ENCODE measurements at places on chromosomes 7 and 10. TPM values are rescaled to one million over a fixed set of nuclear protein-coding genes. Genes with fewer than 3 reads are reported as not detected.

DNA sequence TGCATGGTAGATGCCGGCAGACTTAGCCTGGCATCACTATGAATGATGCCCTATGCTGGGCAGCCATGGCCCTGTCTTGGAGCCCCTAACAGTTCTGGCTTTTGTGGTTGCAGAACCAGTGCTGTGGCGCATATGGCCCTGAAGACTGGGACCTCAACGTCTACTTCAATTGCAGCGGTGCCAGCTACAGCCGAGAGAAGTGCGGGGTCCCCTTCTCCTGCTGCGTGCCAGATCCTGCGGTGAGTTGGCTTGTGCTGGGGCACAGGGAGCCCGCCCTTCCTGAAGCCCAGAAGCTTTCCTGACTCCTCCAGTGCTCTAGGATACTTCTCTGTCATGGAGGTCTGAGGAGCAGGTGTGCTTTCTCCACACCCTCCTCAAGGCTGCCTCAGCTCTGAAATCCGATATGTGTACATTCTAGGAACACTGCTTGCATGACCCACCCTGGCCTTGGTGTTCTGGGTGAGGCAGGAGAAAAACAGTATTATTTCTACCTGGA is 25.6 kb upstream of the SH2D4B start:
- no peak for DNase-seq

DNA sequence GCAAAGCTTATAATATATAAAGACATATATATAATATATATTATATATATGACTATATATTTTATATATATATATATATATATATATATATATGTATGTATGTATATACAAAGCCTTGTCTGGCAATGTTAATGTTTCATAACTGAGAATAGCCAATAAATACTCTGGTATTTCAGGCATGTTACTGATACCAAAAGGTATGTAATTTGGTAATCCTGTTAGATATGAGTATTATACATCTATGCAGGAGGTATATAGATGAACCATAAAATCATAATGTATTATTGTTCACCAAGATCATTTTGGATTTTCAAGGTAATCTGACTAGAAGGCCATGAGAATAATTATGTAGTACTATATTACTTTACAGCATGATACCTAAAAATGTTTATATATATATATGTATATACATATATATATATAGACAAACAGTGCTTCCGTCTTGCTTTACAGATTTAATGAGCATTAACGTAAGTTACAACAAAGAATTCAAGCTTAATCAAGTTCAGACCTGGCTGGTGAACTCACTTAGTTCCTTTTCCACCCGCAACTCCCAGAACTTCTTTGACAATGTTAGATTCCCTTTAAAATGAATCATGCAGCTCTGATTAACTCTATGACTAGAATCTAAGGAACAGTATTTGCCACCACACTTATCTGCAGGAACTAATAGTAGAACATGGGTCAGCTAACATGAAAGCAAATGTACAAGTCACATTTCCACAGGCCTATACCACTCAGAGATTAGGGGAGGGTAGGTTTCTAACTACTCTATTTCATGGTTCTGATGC is 82.7 kb downstream of the SLC25A13 start:
- DNase-seq: no peak

DNA sequence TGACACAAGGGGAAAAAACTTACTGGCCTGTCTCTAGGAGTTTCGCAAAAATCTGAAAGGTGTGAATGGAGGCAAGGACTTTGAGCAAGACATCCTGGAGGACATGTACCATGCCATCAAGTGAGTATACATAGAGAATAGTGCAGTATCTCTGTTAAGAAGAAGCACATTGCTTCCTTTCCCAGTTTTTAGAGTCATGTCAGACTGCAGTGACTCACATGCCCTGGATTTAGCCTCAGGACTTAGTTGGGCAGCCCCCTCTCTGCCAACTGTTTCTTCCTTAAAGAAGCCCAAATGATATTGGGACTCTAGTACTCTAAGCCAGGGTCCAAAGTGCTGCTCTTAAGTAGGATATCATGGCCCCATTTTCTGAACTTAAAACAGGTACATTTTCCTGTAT is 28.1 kb upstream of the NFKB2 start:
- no peak for DNase-seq

- no peak for DNase-seq
These were observed 79.9 kb downstream of the HYCC1 start for GRCh38 chr7:22934023-22934422.

FOXP2 gene
- 7.2 TPM for total RNA-seq

DNA sequence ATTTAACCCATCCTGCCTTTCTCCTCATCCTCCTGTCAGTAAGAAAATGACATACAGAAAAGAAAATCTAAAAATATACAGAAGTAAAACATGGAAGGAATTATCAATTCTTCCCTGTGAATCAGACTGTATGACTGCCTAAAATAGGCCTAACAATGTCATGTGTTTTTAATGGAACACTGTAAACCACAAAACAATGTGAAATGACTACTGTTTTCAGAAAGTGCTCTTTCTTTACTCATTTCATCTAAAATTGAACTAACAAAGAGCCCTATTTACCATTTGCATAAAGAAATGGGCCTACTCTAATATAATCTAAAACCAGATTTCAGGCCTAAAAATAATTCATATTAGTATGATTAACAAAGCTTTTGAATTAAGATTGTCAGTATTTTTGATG is 35.7 kb downstream of the SEMA3E start:
- DNase-seq: no peak

SORBS1 gene
- 497 TPM for total RNA-seq

ZNF117 gene
- total RNA-seq: 47.3 TPM

- DNase-seq: no peak
These were observed 1.1 kb downstream of the AUTS2 start for GRCh38 chr7:69599286-69599954.

MOGAT3 gene
- not detected for total RNA-seq

GRCh38 chr10:88082806-88083596 is 219.6 kb downstream of the PTEN start:
- DNase-seq: no peak

LLCFC1 gene
- total RNA-seq: not detected

SPDYE2B gene
- not detected for total RNA-seq

ITIH5 gene
- 140 TPM for total RNA-seq

NPC1L1 gene
- total RNA-seq: 0.65 TPM

DNA sequence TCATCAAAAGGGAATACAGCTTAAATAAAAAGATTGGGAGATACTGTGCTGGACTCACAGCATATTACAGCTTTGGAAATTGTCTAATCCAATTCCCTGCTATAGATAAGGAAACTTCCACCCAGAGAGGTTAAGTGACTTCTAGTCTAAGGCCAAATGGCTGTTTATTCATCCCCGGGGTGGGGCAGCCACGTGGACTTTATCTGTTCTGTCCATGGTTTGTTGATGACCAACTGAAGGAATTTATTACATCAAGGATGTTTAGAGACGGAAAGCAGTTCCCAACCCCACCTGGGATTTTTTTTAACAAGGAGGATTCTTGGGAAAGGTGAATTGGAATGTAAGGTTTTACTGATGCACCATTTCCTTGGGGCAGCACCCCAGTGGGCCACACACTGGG is 88.6 kb downstream of the ATXN7L1 start:
- DNase-seq: no peak

DNA sequence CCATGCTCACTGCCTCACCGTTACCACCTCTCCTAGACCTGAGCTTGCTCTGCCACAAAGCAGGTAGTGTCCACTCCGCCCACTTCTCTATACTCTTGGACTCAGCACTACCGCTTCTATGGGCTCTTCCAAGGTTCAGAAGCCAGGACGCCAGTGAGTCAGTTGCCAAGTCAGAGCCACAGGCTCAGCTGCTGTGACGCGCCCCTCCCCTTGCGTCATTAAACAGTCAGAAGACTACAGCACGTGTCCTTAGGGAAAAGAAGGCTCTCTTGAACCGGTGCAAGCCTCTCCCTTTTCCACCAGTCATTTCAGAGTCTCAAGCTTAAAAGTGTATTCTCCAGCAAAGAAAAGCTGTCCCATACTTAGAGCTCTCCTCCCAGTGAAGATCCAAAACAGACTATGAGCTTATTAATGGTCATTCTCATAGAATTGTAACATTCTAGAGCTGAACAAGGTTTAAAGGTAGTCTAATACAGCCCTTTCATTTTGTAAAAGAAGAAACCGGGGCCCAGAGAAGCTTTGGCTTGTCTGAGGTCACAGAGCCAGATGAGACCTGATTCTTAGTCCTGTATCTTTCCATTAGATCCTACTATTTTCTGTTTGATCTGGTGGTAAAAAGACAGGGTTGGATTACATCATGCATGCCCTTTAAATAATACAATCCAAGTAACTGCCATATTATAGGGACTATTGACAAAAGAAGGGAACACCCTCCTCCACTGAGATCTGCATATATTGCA is 40.9 kb upstream of the MET start:
- DNase-seq: no peak

DNA sequence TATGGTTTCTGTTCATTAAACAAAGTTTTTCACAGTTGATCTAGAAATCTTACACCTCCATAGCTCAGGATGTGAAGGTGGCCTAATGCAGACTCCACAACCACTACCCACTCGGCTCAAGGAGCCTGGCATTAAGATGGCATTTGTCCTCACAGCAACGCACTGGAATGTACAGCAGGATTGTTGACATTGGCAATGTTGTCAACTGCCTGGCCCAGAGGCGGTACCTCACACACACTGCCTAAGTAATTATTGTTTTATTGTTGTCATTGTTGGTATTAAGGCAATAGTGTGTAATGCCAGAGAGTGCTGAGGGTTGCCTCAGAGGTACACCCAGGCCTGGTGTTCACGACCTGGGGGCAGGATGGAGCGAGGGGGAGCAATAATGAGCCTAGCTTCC is 38.3 kb downstream of the LRRC18 start:
- DNase-seq: no peak

HOXA6 gene
- 13.1 TPM for total RNA-seq

GPR158 gene
- 0.32 TPM for total RNA-seq

GRCh38 chr10:116063107-116063506 is 209.9 kb downstream of the GFRA1 start:
- DNase-seq: no peak

- DNase-seq: no peak
These were observed 33.5 kb downstream of the PROSER2 start for GRCh38 chr10:11856678-11857077.

DNA sequence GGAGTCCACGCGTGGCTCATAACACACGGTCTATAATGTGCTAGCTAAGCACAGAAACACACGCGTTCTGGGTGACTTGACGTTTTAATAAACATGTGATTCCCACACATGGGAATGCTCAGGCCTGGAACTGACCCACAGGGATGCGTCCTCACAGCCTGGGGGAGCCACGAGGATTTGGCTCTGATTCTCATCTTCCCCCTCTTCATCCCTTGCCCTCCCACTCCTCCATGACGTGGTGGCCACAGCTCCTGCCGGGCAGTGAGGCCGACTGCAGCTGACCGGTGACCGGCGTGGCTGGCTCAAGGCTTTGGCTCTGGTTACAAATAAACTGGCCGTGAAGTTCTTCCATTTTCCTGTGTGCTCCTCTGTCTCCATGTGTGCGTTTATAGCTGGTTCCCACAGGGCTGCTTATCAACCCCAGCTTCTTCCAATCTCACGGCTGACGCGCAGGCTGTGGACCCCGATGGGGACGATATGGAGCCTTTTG is 40.9 kb upstream of the KLF6 start:
- no peak for DNase-seq
